Gastroesophageal sphincter (tissue), 4 donors: ENCODE measurements at places on chromosomes 1 and 21. TPM values are rescaled to one million over a fixed set of nuclear protein-coding genes. Genes with fewer than 3 reads are reported as not detected.

The FAM151A gene
- not detected for total RNA-seq

The DCDC2B gene
- total RNA-seq = not detected

The TINAGL1 gene
- total RNA-seq = 368 TPM

The CCDC24 gene
- total RNA-seq = 5.6 TPM

The OLFML3 gene
- total RNA-seq = 155 TPM

The FOXO6 gene
- 1.9 TPM for total RNA-seq

DNA sequence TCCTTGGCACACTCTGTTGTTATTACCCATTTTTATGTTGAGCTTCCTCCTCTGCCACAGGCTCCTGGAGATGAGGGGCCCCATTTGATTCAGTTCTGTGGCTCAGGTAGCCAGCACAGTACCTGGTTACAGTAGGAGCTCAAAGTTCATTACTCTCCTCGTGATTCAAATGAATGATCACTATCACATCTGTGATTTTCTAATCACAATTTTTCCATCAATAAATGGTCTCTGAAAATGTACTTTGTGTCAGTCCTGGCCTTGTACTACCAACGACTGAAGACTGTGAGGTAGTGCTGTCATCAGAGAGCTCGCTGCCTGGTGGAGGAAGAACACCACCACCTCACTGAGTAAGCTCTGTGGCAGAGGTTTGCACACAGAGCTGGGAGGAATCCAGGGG is 106.8 kb upstream of the JUN start:
- H3K27ac ChIP-seq = no peak overlapping the region
- H3K36me3 ChIP-seq = no peaks in the 10 kb centered on the region
- ATAC-seq = no peak
- peaks cover 37% of the 10 kb centered on the region for H3K4me1 ChIP-seq
- no peaks in the 10 kb centered on the region for H3K27me3 ChIP-seq

- H3K36me3 ChIP-seq = no peaks in the 10 kb centered on the region
- no peaks in the 10 kb centered on the region for H3K4me1 ChIP-seq
- no peak overlapping the region for H3K4me3 ChIP-seq
- no peak for ATAC-seq
- H3K27ac ChIP-seq = no peak overlapping the region
Observed at GRCh38 chr1:115377411-115377810, 39.4 kb upstream of the NGF start.

GRCh38 chr1:33893147-33893830 is 29.4 kb downstream of the HMGB4 start:
- no peak overlapping the region for H3K4me3 ChIP-seq
- no peaks in the 10 kb centered on the region for H3K4me1 ChIP-seq
- peaks cover 5% of the 10 kb centered on the region for H3K27me3 ChIP-seq
- no peaks in the 10 kb centered on the region for H3K36me3 ChIP-seq

GRCh38 chr1:12380326-12381249 is 150.8 kb downstream of the VPS13D start:
- no peaks in the 10 kb centered on the region for H3K36me3 ChIP-seq
- H3K27me3 ChIP-seq = no peaks in the 10 kb centered on the region
- no peak for ATAC-seq
- peaks cover 2% of the 10 kb centered on the region for H3K4me1 ChIP-seq

DNA sequence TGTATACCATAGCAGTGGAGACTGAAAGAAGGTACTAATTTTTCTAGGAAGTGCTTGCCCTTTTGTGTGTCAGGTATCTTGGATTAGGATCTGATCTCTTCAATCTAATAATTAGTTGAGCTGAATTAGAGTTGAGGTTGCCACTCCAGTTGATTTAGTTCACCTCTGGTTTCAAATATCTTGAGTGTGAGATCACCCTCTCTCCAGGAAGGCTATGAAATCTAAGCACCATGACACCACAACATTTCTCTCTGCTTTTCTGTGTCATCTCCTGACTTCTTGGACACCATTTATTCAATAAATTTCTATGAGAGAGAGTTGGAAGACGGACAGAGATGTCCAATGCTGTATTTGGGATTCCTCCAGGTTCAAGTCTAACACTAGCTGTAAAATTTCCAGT is 212.8 kb downstream of the DYRK1A start:
- no peak overlapping the region for H3K4me3 ChIP-seq
- no peak overlapping the region for H3K27ac ChIP-seq
- ATAC-seq = no peak
- H3K4me1 ChIP-seq = no peaks in the 10 kb centered on the region
- no peaks in the 10 kb centered on the region for H3K36me3 ChIP-seq

DNA sequence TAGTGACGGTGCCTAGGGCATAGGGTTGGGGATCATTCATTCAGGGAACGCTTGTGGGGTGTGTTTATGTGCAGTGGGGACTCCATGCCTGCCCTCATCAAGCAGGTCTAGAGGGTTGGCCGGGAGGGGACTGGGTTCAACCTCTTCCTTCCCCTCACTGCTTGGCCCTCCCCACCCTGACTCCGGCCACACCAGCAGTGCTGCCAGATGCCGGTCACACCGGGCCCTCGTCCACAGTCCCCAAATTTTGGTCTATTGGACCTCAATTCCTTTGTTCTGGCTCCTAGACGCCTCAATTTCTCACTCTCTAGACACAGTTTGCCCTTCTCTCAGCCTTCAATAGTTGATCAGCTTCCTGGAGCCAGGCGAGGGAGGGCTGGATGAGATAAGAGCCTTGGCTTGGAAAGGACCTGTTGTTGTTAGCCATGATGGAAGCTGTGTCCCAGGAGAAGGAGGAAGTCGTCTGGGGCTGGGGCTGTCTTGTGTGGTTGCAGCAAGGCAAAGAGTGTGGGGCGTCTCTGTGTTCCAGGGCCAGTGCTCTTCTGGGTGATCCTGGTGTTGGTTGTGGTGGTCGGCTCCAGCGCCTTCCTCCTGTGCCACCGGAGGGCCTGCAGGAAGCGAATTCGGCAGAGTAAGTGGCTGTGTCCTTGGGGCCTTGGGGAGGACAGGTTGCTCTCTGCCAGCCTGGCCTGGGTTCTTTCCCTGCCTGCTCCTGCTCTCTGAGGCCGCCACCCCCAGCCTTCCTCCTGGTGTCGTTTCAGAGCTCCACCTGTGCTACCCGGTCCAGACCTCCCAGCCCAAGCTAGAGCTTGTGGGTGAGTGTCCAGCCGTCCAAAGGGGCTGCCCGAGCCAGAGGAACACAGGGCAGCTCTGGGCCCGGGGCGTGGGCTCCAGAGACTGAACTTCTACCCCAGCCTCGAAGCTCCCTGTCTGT is 41.1 kb upstream of the TNFRSF1B start:
- H3K27me3 ChIP-seq = peaks cover 6% of the 10 kb centered on the region
- ATAC-seq = no peak
- H3K4me1 ChIP-seq = peaks cover 4% of the 10 kb centered on the region
- H3K27ac ChIP-seq = peak overlapping the region; percentile 24

DNA sequence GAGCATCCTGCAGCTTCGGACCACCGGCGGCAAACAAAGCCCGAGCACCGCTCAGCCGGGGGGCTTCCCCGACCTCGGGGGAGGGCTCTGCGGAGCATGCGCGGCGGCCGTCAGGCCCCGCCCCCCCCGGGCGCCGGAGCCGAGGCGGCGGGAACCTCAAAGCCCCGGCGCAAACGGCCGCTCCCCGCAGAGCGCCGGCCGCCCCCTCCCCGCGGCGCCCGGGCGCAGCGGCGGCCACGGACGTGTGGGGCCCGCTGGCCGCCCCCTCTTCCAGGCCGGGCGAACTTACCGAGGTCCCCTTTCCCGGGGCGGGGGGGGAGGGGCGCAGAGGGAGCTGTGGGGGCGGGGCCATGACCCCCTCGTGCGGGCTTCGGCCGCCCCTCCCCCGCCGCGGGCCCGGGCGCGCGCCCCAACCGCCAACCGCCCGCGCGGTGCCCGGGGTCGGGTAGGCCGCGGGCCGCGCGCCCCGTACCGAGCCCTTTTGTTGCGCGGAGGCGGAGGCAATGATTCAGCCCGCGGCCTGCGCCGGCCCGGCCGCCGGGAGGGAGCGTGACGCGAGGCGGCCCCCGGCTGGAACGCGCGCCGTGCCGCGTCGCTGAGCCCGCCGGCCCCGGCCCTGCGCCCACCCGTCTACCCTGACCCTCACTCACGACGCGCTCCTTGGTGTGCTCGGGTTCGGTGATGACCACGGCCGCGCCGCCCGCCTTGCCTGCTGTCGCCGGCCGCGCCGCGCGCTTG is 1.7 kb downstream of the RCC2 start:
- no peaks in the 10 kb centered on the region for H3K36me3 ChIP-seq
- peaks cover 35% of the 10 kb centered on the region for H3K4me1 ChIP-seq
- H3K4me3 ChIP-seq = peak overlapping the region; percentile 44
- no peaks in the 10 kb centered on the region for H3K27me3 ChIP-seq

GRCh38 chr1:29876902-29877301 is 640.6 kb downstream of the PTPRU start:
- H3K27ac ChIP-seq = no peak overlapping the region
- H3K4me3 ChIP-seq = no peak overlapping the region
- H3K27me3 ChIP-seq = peaks cover 35% of the 10 kb centered on the region
- no peaks in the 10 kb centered on the region for H3K4me1 ChIP-seq
- ATAC-seq = no peak

DNA sequence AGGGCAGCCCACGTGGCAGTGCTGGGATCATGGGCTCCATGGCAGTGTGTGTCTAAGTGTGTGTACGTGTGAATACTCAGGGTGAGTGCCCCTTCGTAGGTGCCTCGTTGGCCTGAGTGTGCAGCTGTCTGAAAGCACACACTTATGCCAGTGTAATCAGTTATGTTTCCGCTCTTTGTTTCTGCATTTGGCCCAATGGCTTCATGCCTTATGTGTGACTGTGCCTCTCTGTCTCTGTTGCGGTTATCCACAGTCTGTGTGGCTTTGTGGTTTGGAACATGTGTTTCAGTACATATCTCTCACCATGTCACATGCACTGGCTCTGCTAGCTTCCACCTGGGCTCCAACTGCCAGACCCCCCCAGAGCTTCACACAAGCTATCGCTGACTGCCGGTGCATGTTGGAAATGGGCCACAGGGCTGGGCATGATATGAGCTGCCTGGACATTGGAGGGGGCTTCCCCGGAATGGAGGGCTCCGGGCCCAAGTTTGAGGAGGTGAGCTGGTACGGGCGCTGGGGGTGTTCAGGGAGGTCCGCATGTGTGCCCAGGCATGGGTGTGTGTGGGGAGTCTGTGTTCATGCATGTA is 70.3 kb upstream of the TINAGL1 start:
- no peaks in the 10 kb centered on the region for H3K4me1 ChIP-seq
- H3K4me3 ChIP-seq = no peak overlapping the region
- H3K36me3 ChIP-seq = no peaks in the 10 kb centered on the region
- H3K27me3 ChIP-seq = peaks cover 57% of the 10 kb centered on the region
- no peak for ATAC-seq

- no peak overlapping the region for H3K27ac ChIP-seq
- no peaks in the 10 kb centered on the region for H3K4me1 ChIP-seq
- no peaks in the 10 kb centered on the region for H3K27me3 ChIP-seq
- no peak for ATAC-seq
- H3K4me3 ChIP-seq = no peak overlapping the region
Observed at GRCh38 chr21:16046656-16047330, 317.0 kb downstream of the USP25 start.

- H3K4me1 ChIP-seq = peaks cover 16% of the 10 kb centered on the region
- H3K27me3 ChIP-seq = no peaks in the 10 kb centered on the region
- no peak overlapping the region for H3K27ac ChIP-seq
- H3K36me3 ChIP-seq = no peaks in the 10 kb centered on the region
- peak; percentile 16 for ATAC-seq
- no peak overlapping the region for H3K4me3 ChIP-seq
Observed at GRCh38 chr1:193951984-193952383, 765.6 kb upstream of the B3GALT2 start.

DNA sequence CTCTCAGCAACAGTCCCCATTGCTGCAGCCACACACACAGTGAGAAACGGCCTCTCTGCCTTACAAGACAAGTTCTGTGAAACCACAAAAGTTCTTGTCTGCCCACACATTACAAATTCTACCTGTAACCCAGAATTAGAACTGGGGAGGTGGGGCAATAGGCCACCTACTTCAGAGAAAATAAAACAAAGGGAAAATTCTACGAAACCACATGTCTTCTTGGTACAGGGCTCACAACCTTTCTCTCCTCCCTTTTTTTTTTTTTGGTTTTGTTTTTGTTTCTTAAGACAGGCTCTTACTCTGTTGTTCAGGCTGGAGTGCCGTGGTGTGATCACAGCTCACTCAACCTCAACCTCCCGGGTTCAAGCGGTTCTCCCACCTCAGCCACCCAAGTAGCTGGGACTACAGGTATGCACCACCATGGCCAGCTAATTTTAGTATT is 30.2 kb downstream of the LPAR3 start:
- no peaks in the 10 kb centered on the region for H3K4me1 ChIP-seq
- H3K27ac ChIP-seq = no peak overlapping the region
- no peak for ATAC-seq
- no peaks in the 10 kb centered on the region for H3K27me3 ChIP-seq

DNA sequence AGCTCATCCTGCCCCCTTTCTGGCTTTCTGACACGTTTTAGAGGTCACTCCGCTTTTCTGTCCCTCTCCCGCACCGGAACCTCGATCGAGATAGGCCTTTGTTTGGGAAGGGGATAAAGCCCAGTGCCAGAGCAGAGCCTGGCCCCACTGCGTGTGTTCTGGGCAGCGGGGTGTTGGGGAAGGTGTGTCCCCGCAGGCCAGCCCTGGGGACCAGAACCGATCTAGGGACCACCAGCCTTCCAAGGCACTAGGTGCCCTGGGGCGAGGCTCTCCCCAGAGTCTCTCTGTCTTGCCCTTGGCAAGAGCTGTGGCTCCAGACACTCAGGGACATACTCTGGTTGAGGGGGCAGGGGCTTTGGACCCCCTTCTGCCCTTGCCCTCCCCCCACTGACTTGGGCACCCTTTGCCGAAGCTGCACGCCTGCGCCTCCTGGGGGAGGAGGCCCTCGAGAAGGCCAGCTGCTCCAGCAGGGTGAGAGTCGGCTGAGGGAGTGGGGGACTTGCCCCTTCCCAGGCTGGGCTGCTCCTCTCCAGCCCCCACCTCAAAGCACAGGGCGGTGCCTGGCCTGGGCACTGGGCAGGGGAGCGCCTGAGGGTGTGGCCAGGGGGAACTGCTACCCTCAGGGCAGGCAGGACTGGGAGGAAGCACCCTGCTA is 16.4 kb downstream of the PRXL2B start:
- ATAC-seq = no peak
- H3K4me1 ChIP-seq = no peaks in the 10 kb centered on the region
- H3K36me3 ChIP-seq = no peaks in the 10 kb centered on the region

DNA sequence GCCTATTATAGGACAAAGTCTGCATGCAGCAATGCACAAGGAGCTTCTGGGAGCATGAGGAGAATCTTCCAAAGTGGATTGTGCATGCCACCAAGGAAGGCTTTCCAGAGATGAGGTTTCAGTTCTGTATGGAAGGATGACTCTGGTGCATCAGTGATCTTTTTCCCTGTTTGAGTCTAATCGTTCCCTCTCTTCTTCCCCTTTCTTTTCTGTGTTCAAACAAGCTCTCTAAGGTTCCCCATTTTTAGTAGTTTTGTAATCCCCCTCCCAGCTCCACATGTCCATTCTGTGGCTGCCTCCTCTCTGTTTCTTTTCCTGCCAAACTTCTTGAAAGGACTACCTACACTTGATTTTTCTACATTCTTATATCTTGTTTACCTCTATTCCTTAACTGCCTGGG is 43.3 kb upstream of the USP25 start:
- no peak overlapping the region for H3K27ac ChIP-seq
- H3K4me1 ChIP-seq = no peaks in the 10 kb centered on the region
- peak; percentile 19 for ATAC-seq
